ENCODE measurements at places on chromosomes 1 and 21.

DNA sequence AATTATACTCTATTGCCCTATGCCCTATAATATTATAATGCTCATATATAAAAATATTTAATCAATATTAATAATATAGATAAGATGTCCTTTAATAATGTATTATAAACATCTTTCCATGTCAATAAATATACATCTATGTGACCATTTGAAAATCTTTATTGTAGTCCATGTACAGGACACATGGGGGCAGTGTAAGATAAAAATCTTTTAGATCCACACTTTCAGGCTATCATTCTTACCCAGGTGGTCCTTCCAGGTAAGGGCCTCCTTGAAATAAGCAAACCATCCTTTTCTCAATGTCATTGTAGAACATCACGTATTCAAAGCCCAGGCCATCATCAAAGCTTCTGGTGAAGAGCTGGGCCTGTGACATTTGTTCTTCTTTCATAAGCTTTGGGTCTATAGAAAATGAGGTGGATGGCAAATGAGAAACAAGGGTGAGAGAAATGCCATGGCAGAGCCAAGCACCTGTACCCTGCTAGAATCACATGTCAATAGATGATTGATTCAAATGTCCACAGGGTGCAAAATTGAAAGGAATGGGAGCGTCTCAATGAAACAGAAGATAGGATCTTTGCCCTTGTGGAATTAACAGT lies 20.2 kb downstream of the THEM4 start:
- DNase-seq = no peak

- no peak for DNase-seq
Measured at GRCh38 chr1:184507165-184507564, 120.3 kb downstream of the C1orf21 start.

- no peak for DNase-seq
Measured at GRCh38 chr1:5887349-5887970, 104.8 kb downstream of the NPHP4 start.

GRCh38 chr1:67664048-67664447 lies 21.0 kb upstream of the GADD45A start:
- DNase-seq = peak; percentile 49

DNA sequence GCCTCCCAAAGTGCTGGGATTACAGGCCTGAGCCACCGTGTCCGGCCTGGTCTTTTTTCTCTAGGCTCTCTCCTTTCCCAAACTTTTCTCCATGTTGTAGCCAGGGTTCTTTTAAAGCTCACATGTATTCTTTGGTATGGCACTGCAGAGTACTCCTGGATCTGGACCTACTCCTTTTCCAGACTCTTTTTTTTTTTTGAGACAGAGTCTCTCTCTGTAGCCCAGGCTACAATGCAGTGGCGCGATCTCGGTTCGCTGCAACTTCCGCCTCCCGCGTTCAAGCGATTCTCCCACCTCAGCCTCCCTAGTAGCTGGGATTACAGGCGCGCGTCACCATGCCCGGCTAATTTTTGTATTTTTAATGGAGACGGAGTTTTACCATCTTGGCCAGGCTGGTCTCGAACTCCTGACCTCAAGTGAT lies 602 bp upstream of the MED18 start:
- no peak for DNase-seq

DNA sequence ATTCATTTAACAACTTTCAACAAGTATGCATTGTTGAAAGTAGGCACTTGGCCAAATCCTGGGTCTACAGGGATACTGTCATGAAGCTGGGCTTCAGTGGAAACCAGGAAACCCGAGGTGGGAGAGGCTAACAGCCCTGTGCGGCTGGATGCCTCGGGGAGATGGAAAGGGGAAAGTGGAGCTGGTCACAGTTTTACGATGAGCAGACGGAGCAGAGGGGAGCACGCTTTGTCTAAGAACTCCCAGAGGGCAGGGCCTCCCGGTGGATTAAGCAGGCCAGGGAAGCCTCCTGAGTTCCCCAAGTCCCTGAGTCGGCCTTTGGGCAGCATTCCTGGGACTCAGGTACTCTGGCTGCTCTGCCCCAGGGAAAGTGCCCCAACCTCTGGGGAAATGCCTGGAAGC lies 23.8 kb downstream of the STUM start:
- no peak for DNase-seq

DNA sequence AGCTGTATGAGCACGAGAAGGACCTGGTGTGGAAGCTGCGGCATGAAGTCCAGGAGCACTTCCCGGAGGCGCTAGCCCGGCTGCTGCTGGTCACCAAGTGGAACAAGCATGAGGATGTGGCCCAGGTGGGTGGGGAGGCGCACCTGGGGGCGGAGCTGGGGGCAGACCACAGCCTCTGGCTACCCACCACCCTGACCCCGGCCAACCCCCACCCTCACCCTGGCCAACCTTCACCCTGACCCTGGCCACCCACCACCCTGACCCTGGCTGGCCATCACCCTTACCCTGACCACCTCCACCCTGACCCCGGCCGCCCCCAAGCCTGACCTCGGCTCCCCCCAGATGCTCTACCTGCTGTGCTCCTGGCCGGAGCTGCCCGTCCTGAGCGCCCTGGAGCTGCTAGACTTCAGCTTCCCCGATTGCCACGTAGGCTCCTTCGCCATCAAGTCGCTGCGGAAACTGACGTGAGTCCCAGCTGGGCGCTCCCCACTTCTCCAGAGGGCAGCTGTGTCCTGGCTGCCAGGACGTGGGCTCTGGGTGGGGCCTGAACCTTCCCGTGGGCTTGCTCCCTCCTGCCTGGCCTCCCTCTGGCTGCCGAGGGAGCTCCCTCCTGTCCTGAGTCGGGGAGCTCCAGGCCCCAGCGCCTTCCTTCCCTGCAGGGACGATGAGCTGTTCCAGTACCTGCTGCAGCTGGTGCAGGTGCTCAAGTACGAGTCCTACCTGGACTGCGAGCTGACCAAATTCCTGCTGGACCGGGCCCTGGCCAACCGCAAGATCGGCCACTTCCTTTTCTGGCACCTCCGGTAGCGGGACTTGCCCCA lies 69.5 kb downstream of the PIK3CD start:
- no peak for DNase-seq

DNA sequence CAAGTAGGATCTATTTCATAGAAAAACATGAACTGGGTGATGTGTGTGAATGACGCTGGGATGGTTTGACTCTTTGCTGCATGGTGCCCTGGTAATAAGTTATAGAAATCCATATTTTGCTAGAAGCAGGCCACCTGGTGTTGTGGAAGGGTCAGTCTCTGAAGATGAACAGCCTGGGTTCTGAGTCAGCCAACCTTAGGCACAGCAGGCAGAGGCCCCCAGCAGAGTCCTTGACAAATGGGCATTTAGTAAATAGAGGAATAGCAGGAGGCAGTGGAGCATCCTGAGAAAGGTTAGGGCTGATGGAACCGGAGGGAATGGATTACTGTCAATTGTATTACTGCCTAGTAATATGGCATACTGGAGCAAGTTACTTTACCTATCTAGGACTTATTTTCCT lies 20.9 kb downstream of the FGGY start:
- DNase-seq = no peak

GRCh38 chr1:228364068-228364705 lies 42.4 kb downstream of the TRIM11 start:
- no peak for DNase-seq

- no peak for DNase-seq
Measured at GRCh38 chr21:37032293-37032692, 25.8 kb downstream of the RIPPLY3 start.

- DNase-seq = no peak
Measured at GRCh38 chr1:41006942-41007865, 14.3 kb downstream of the SLFNL1 start.

DNA sequence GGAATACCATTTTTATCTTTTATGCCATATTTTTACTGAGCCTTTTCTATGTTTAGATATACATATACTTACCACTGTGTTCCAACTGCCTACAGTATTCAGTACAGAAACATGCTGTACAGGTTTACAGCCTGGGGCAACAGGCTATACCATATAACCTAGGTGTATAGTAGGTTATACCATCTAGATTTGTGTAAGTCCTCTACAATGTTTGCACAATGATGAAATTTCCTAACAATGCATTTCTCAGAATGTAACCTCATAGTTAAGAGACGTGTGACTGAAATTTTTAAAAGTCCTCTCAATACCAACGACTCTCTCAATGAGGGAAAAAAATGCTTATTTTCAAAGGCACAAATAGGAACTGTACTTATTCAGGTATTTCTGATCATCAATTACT lies 21.7 kb downstream of the INTS7 start:
- DNase-seq = no peak

DNA sequence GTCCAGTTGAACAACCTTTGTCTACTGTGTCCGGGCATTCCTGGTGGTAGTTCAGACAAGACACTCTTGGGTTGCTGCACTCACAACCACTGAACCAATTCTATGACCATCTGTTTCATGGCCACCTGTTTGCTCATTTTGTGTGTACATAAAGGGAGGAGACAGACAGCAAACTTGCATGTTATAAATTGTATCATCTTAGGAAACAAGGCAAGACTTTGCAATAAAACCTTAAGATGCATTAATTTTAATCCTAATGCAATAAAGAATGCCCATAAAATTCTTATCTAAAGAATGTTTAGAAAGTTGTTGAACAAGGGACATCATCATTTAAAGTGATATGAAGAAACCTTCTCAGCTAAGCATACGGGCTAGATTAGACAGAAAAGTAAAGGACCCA lies 34.8 kb downstream of the ADAM30 start:
- no peak for DNase-seq

DNA sequence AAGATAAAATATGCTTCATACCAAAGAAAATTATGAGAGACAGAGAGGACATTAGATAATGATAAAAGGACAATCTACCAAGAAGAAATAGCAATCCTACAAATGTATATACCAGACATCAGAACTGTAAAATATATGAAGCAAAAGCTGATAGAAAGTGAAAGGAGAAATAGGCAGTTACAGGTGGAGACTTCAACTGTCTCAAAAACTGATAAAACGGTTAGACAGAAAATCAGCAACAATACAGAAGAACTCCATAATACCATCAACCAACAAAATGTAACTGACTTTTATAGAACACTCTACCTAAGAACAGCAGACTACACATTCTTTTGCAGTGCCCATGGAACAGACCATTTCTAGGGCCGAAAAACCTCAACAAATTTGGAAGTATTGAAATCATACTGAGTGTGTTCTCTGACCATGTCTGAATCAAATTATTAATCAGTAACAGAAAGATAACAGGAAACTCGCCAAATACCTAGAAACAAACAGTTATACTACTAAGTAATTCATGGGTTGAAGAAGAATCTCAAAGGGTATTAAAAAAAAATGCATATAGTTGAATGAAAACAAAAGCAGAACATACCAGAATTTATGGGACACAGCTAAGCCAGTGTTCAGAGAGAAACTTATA lies 132.1 kb downstream of the RPS6KC1 start:
- no peak for DNase-seq

GRCh38 chr1:92949937-92950817 lies 11.1 kb downstream of the DIPK1A start:
- DNase-seq = no peak

GRCh38 chr1:95035536-95035935 lies 37.2 kb downstream of the ALG14 start:
- no peak for DNase-seq

DNA sequence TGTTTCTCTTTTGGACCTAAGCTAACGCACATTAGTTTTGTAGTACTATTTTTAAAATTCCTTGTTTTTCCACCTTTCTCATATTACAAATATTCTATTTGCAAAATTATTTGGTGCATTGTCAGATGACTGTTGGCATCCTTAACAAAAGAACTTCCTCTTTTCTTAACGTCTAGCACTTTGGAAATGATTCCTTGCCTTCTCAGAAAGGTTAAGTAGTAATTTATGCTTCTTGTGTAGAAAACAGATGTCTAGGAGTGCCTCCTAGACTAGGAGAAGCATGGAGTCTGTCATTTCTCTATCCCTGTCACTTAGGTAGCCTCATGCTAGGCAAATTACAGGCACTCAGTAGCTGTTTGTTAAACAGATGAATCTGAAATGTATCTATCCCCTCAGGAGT lies 64.4 kb downstream of the HSPA13 start:
- DNase-seq = no peak

DNA sequence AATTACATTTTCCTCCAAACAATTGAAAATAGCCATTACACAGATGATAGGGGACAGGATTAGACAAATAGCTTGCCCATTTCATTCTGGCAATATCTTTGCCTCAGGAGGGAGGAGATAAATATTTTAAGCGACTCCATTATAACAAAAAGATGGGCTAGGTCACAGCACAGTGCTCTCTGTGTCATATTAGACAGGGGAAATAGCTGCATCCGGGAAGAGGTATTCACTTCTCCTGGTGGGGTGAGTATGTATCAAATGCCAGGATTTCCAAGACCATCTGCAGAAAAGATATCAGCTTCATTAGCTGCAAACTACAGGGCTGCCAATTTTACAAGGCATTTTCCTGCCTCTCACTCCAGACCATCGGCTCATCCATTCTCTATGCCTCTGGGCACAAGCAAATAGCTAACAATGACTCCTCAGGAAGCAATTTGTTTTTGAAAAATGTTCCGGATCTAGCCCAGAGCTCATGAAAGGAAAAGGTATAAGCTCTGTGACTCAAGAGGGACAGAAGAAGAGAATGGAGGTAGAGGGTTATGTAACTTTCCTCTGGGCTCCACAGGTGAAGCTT lies 41.9 kb upstream of the ANGPTL7 start:
- DNase-seq = no peak

- no peak for DNase-seq
Measured at GRCh38 chr1:158055854-158056253, 62.4 kb downstream of the KIRREL1 start.

GRCh38 chr1:206809504-206810084 lies 37.3 kb upstream of the IL10 start:
- DNase-seq = no peak

DNA sequence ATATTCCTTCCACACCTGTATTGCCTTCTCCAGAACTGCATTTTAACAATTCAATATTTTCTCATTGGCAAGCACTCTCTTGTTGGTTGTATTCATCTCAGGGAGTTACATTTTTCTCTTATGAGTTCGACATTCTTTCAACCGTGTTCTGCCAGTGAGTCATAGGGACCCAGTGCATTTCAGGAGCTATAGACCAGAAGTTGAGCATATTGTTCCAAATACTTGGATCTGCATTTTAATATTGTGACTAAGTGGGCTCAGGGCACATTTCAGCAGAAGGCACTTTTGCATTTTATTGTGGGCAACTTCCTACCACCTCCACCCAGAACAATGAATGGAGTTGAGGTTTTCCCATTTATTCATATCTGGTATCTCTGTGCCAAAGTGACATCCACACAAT lies 132.8 kb downstream of the TNFSF18 start:
- DNase-seq = no peak

- no peak for DNase-seq
Measured at GRCh38 chr1:4690951-4691675, 36.7 kb downstream of the AJAP1 start.

- no peak for DNase-seq
Measured at GRCh38 chr1:63861052-63861691, 87.4 kb downstream of the ROR1 start.

DNA sequence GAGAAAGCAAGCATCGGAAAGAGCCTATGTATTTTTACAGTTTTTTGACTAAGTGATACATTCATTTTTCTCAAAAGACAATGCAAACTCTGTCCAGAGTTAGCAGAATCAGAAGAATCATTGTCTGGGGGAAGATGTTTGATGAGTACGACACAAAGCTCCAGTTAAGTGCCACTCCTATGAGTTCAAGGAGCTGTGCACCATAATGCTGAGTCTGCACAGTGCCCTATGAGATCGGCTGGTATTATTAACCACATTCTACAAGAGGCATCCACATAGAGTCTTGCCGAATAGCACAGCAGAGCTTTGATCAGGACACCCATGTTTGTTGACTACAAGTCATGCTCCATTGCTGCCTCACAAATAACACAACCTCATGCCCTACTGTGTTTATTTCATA lies 54.9 kb upstream of the RAP1GAP start:
- DNase-seq = no peak

GRCh38 chr1:38727684-38728584 lies 131.6 kb downstream of the RRAGC start:
- no peak for DNase-seq

GRCh38 chr1:14435368-14436023 lies 163.0 kb upstream of the KAZN start:
- no peak for DNase-seq

Data from NCI-H2081 (cell line).